CD4-positive, alpha-beta T cell treated with Interleukin-1 beta for 1 hour (primary cell): ENCODE measurements at places on chromosomes 5 and 9.

GRCh38 chr9:130995086-130996011 is 13.6 kb upstream of the LAMC3 start:
- DNase-seq: peak; percentile 20

DNA sequence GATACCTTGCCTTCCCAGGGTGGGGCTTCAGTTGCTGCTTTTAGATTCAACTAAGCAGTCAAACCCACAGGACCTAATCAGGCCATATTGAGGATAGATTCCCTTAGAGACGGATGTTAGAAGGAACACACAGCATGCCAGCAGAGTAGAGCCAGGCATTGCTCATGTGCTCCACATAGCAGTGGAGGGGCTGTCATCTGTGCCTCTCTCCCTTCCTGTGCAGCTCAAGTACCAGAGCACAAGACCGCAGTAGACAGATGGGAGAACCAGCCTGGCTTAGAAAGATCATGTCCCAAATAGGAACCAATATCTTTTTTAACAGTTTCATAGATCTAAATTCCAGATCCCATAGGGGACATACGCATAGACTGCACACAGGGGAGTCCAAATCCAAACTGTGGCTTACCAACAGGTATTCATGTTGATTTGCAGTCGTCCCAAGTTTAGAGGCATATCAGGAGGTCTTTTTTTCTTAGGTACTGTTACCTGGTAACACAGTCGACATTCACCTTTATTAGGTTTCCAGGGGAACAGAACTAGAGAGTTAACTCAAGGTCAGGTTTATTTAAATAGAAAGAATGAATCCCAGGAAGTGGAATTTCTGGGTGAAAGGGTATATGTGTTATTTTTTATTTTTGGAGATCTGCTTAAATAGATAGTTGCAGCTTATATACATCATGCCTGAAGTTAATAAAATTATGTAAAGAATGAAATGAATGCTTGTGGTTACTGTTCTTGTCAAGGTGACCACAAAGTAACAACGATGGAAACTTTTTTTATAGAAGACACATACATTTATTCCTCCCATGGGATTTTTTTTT is 43.5 kb upstream of the PCAT7 start:
- DNase-seq: no peak

DNA sequence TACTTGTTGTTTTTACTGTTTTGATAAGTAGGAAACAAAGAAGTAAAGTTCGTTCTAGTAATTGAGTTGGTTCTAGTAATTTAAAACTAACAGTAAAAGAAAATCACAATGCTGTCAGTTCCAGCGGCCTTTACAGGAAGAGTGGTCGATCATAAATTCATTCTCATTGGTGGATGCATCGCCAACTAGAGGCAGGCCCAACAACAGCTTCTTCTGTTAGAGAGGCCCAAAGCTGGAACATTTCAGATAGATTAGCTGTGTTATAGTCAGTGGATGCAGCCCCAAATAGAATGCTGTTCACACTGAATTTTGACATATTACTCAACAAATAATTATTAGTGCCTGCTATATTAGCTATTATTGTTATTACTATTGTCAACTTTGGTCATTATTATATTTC is 80.8 kb downstream of the ARRDC3 start:
- DNase-seq: no peak

DNA sequence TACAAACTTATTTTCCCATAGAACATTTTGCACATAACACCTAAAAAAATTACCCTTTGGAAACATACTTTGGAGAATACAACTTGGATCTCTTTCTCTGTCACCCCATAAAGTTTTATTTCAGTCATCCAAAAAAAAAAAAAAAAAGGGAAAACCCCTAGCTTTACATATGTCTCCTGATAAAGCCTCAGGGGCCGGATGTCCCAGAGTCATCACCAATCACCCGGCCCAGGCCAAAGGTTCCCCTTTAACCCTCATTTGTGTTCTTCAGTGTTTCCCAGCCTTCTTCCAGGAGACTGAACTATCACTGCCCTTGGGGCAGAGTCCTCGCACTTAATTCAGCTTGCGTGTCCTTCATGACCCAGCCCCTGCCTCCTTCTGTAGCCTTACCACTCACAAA is 28.8 kb downstream of the ANXA6 start:
- DNase-seq: no peak

DNA sequence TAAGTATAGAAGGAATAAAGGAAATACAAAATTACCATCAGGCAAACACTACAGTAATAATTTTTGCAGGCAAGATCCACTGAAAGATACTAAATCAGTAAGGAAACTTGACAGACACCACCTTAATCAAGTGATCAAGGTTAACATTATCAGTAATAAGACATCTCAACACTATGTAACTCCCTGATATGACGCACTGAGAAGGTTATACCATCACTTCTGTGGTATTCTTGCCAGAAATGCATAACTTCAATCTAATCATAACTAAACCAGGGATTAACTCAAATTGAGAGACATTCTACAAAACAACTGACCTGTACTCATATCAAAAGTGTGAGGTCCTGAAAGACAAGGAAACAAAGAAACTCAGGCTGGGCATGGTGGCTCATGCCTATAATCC is 52.5 kb upstream of the GABRP start:
- no peak for DNase-seq

DNA sequence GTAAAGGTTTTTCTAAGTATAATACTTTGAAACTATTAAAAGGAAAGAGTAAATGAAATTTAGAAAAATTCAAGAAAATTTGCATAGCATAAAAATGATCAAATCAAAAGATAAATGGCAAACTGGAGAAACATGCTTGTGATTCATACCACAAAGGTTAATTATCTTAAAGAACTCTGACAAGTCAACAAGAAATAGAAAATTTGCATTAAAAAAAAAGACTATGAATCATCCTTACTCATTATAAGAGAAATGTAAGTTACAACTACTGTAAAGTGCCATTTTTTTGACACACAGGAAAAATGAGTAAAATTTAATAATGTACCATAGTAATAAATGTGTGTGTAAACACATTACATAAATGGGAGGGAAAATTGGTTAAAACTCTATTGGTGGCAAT is 624.4 kb upstream of the C9orf72 start:
- DNase-seq: no peak

DNA sequence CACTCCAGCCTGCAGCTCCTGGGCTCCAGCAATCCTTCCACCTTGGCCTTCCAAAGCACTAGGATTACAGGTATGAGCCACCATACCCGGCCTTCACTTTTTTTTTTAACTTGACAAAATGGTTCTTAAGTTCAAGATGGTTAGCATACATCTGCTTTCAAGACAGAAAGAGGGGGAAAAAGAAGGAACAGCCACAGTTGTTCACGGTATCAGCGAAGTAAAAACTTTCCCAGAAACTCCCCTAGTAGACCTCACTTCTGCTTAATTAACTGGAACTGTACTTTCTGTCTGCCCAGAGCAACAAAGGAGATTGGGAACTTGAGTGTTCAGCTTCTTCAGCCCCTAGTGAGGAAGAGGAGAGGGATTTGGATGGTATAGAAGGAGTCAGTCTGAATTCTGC is 116.7 kb downstream of the UGCG start:
- DNase-seq: no peak

DNA sequence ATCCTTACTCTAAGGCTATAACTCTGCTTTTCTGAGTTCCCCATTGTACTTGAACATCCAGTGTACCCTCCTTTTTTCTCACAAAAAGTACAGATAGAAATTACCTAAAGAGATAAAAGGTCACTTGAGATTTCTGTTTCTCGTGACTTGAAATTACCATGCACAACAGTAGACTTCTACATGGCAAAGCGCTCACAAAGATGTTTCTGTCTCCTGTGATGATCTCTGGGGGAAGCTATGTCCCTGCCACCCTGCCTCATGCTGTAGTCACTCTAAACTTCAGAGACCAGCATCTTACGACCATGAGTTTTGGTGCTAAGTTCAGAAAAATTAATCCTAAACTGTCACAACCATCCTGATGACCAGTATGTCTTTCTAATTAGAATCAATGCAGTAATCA is 36.2 kb downstream of the NFIB start:
- no peak for DNase-seq

- peak; percentile 66 for DNase-seq
Observed at GRCh38 chr9:112074250-112075008, 100.7 kb downstream of the SUSD1 start.

- DNase-seq: no peak
Observed at GRCh38 chr5:170805666-170806065, 22.1 kb downstream of the GABRP start.

DNA sequence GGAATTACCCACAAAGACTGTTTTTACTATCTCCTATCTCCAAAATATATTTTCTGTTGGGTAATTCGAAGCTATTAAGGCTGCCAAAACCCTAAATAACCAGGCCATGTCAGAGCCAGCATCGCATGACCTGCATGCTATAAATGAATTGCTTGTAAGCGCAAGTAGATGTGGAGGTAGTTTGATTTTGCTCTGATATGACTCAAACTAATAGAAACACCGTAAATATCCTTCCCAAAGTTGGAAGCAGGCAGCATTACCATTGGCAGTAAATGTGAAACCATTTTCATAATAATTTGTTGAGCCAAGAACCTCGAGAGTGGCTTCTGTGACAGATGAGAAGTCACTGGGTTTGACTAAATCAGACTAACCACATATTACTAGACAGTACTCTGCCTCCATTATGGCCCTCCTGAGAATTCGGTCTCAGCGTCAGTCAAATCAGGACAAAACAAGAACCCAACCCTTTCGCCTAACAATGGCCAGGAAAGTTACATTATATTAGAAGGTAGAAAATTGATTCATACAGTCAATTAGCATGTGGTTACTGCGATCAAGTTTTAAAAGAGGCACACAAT is 289.8 kb downstream of the SPOCK1 start:
- no peak for DNase-seq

DNA sequence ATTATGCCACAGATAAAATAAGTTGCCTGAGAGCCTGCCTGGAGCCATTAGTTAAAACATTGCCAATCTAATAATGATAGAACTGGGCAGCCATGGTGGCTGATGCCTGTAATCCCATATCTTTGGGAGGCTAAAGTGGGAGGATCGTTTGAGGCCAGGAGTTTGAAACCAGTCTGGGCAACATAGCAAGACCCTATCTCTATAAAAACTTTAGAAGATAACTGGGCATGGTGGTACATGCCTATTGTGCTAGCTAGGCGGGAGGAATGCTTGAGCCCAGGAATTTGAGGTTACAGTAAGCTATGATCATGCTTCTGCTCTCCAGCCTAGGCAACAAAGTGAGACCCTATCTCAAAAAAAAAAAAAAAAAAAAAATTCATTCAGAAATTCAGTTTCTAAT is 52.6 kb downstream of the RAI14 start:
- DNase-seq: no peak

DNA sequence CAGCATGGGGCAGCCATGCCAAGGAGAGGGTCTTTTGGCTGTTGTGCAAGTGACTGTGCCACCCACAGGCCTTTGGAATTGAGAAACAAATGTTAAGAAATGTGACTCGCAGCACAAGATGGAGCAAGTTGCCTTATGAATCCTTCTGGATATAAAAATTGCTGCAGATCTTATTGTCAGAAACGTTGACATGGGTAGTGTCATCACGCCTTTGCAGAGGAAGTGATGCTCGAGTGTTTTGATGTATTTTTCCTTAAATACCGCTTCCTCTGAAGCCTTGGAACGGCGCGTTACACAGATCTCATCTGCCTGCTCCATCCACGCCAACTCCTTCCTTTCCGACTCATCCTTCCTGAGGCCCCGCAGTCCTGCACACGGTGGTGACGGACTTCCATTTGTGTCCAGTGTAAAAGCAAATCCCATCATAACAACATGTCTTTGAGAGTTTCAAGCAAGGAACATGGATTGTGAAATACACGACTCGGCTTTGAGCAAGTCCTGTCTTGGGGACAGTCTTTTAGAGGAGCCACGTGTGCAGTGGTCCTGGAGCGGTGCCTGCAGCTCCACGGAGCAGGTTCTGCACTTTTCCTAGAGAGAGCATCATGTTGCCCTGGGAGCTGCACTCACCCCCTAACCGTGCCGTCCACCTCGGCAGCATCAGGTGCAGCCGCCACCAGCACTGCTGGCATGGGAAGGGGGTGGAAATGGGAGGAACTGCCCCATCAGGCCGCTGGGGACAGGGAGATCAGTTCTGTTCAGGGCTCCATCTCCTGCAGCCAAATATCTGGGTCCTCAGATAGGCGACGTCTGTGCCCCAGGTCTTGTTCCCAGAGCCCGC is 15.1 kb downstream of the ROPN1L start:
- no peak for DNase-seq

- DNase-seq: no peak
Observed at GRCh38 chr5:33756491-33756890, 135.3 kb downstream of the ADAMTS12 start.

DNA sequence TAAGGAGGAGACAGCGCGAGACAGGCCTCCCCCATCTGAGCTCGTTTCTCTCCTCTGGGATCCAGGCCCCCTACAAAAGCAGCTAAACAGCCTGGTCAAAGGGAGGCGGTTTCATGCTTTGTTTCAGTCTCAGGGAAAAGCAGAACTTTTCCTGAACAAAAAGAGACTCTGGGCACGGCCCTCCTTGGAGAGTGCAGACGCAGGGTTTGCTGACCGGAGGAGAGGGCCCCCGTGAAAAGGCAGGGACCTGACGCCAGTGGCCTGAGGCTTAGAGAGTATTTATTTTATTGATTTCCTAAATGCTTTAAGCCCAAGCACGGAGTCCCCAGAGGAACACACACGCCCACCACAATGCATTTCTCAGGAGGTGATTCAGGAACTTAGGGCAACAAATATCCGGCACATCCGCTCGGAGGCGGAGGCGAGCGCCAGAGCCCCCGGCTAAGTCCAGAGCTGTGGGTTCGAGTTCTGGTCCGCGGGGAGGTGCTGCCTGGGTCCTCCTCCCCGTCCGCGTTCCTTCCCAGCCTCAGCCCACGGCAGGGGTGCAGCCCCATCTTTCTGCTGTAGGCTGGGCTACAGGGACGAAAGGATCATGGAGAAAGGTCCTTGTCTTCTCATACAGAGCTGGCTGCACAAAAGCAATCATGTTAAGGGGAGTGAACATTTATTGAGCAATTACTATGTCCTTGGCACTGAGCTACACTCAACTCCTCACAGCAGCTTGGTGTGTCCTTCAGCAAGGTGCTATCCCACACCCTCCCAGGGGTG is 40.0 kb downstream of the PTGES start:
- no peak for DNase-seq

DNA sequence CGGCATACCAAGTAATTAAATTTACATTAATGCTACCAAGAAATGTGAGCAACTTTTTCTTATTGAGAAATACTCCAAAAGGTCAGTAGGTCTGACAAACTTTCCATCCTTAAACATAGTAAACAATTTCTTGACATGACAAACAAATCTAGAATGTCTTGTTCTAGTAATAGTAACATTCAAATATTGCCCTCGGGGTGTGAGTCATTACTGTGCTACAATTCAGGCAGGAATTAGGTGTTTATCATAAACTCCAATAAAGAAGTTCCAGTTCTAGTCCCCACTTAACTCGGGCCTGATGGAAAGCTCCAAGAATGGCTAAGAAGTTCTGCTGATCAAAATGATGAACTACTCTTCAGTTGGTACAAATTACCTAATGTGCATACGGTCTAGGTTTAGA is 235.6 kb upstream of the TUSC1 start:
- DNase-seq: no peak
